ENCODE measurements at places on chromosomes 12 and 14. TPM values are rescaled to one million over a fixed set of nuclear protein-coding genes. Genes with fewer than 3 reads are reported as not detected.

GRCh38 chr12:29463198-29463597, 34.3 kb downstream of the OVCH1 start:
- no peak overlapping the region for H3K27ac ChIP-seq
- H3K4me3 ChIP-seq: no peak overlapping the region
- no peaks in the 10 kb centered on the region for H3K27me3 ChIP-seq
- no peaks in the 10 kb centered on the region for H3K36me3 ChIP-seq
- no peaks in the 10 kb centered on the region for H3K4me1 ChIP-seq

The RFLNA gene
- 0.27 TPM for total RNA-seq

DNA sequence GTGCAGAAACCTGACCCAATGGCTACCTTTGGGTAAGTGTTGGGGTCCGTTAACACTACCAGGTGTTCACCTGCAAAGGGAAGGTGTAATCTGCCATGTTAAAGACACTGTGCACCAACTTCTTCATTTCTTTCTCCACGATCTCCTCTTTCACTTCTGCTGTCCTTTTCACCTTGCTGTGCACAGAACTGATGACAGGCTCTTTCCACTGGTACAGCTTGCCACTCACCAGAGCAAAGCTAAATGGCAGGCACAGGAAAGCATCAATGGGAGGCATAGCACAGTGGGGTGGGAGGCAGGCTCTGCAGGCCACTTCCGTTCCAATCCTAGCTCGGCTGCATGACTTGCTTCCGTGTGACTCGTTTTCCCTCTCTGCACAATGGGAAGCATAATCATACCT, 2.6 kb upstream of the C12orf76 start:
- no peaks in the 10 kb centered on the region for H3K27me3 ChIP-seq
- H3K4me3 ChIP-seq: no peak overlapping the region
- no peaks in the 10 kb centered on the region for H3K36me3 ChIP-seq
- no peak for DNase-seq
- peaks cover 27% of the 10 kb centered on the region for H3K4me1 ChIP-seq

DNA sequence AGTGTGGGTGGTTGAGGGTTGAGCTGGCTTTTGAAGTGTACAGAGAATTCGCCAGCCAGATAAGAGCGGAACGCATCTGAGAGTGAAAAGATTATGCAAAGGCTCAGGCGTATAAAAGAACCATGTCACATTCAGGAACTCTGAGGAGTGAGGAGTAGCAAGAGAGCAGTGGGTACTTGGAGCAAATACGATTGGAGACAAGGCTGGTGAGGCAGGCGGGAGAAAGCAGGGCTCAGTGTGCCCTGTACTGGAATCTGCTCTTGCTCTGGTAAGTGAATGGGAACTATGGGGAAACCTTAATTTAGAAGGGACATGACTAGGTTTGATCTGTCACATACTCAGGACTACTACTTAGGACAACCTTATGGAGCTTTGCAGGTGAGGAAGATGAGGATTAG, 87.0 kb downstream of the PTPRB start:
- no peaks in the 10 kb centered on the region for H3K27me3 ChIP-seq
- peaks cover 24% of the 10 kb centered on the region for H3K36me3 ChIP-seq
- H3K4me1 ChIP-seq: peaks cover 40% of the 10 kb centered on the region
- no peak overlapping the region for H3K27ac ChIP-seq
- no peak for DNase-seq
- H3K4me3 ChIP-seq: no peak overlapping the region

- no peaks in the 10 kb centered on the region for H3K4me1 ChIP-seq
- no peak for DNase-seq
- H3K36me3 ChIP-seq: no peaks in the 10 kb centered on the region
- H3K4me3 ChIP-seq: no peak overlapping the region
Measured at GRCh38 chr12:119100933-119101332, 77.8 kb upstream of the HSPB8 start.

GRCh38 chr14:100341301-100342031, 18.3 kb downstream of the SLC25A47 start:
- no peaks in the 10 kb centered on the region for H3K27me3 ChIP-seq
- peaks cover 59% of the 10 kb centered on the region for H3K36me3 ChIP-seq
- H3K4me1 ChIP-seq: peaks cover 26% of the 10 kb centered on the region
- no peak overlapping the region for H3K4me3 ChIP-seq

GRCh38 chr14:20516921-20517320, 11.6 kb downstream of the RNASE10 start:
- no peaks in the 10 kb centered on the region for H3K4me1 ChIP-seq
- H3K27ac ChIP-seq: no peak overlapping the region
- DNase-seq: no peak
- peaks cover 7% of the 10 kb centered on the region for H3K27me3 ChIP-seq
- H3K4me3 ChIP-seq: no peak overlapping the region
- no peaks in the 10 kb centered on the region for H3K36me3 ChIP-seq

- no peak for DNase-seq
- H3K36me3 ChIP-seq: no peaks in the 10 kb centered on the region
- no peaks in the 10 kb centered on the region for H3K4me1 ChIP-seq
- no peaks in the 10 kb centered on the region for H3K27me3 ChIP-seq
Measured at GRCh38 chr12:50655374-50655921, 108.5 kb upstream of the ATF1 start.

The PRPH gene
- not detected for total RNA-seq

DNA sequence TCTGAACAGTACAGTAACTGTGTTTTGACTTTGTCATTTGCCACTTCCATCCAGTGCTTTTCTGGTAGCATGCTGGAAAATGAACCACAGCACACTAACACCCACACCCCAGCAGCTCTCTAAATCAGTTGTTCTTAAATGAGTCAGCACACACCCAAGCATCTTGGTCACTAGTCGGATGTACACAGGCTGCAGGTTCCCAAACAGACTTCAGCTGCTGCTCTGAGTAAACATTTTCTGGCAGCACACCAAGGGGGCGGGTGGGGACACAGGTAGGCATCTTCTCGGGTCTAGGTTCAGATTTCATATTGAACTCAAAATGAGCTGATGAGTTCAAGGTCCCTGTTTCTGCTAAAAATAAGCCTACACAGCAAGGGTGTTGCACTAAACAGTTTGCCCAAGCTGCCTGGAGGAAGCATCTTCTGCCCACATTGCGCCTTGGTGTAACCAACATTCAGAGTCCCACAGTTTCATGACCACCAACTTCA, 39.8 kb downstream of the IFNG start:
- no peaks in the 10 kb centered on the region for H3K36me3 ChIP-seq
- no peak overlapping the region for H3K4me3 ChIP-seq
- H3K27ac ChIP-seq: no peak overlapping the region
- no peak for DNase-seq
- no peaks in the 10 kb centered on the region for H3K4me1 ChIP-seq
- no peaks in the 10 kb centered on the region for H3K27me3 ChIP-seq

- no peak for DNase-seq
- no peaks in the 10 kb centered on the region for H3K36me3 ChIP-seq
- H3K27ac ChIP-seq: no peak overlapping the region
- no peaks in the 10 kb centered on the region for H3K4me1 ChIP-seq
- H3K27me3 ChIP-seq: no peaks in the 10 kb centered on the region
- H3K4me3 ChIP-seq: no peak overlapping the region
Measured at GRCh38 chr12:73372856-73373255, 1100.7 kb downstream of the TRHDE start.

- no peaks in the 10 kb centered on the region for H3K36me3 ChIP-seq
- no peak overlapping the region for H3K4me3 ChIP-seq
- H3K4me1 ChIP-seq: no peaks in the 10 kb centered on the region
- no peak for DNase-seq
Measured at GRCh38 chr12:97006585-97006984, 99.5 kb downstream of the NEDD1 start.

DNA sequence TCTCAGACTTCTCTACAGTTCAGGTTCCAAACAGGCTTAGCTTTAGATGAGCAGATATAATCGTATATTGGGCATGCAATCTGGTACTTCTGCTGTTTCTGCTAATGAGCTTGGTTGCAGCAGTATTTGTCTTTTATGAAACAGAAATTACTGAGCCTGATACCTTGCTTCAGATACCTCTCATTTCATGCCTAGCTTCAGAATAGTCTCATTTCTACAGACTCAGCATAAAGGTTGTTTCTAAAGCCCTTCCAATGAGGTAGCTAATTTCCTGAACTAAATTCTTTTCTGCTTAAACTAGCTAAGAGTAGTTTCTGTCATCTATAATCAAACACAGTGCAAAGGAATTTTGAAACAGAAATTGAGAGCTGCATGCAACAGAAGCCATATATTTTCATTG, 275.0 kb upstream of the KITLG start:
- no peaks in the 10 kb centered on the region for H3K36me3 ChIP-seq
- no peak overlapping the region for H3K27ac ChIP-seq
- no peak for DNase-seq
- no peaks in the 10 kb centered on the region for H3K27me3 ChIP-seq

The NFE2 gene
- total RNA-seq: 0.71 TPM

GRCh38 chr14:95362138-95362494, 42.4 kb upstream of the CLMN start:
- no peak overlapping the region for H3K4me3 ChIP-seq
- peaks cover 43% of the 10 kb centered on the region for H3K27me3 ChIP-seq
- H3K4me1 ChIP-seq: peaks cover 16% of the 10 kb centered on the region
- no peak for DNase-seq
